H9 (cell line): ENCODE measurements at places on chromosomes 1 and 21. TPM values are rescaled to one million over a fixed set of nuclear protein-coding genes. Genes with fewer than 3 reads are reported as not detected.

Gene RAB25
- total RNA-seq: 42.8 and 43.1 TPM in 2 replicates

Gene SLAMF6
- not detected in 2 replicates for total RNA-seq

Gene GFI1
- 0.11 TPM in 1 of 2 replicates, not detected in the other for total RNA-seq

Gene ELAPOR1
- total RNA-seq: 0.55 and 1.1 TPM in 2 replicates

Gene CD1E
- not detected in 2 replicates for total RNA-seq

Gene SFN
- total RNA-seq: 3.8 and 4.3 TPM in 2 replicates

Gene GJA8
- total RNA-seq: not detected in 2 replicates

Gene ADCY10
- 0.20 TPM in 1 of 2 replicates, not detected in the other for total RNA-seq

Gene UBL4B
- not detected in 2 replicates for total RNA-seq

Gene BMP8A
- 0.52 and 0.94 TPM in 2 replicates for total RNA-seq

Gene TMEM52
- 9.6 and 11.3 TPM in 2 replicates for total RNA-seq

Gene KLF17
- 0.09 TPM in 2 replicates for total RNA-seq

GRCh38 chr1:196295766-196296165, 312.5 kb downstream of the KCNT2 start:
- H3K27ac ChIP-seq: no peak overlapping the region
- no peak overlapping the region for H3K4me3 ChIP-seq

- DNase-seq: no peak
- peak overlapping the region; percentile 18; the same call in 1 of the 2 replicates for H3K4me3 ChIP-seq
- H3K36me3 ChIP-seq: no peaks in the 10 kb centered on the region
- peaks cover 14% of the 10 kb centered on the region; the same call in 1 of the 2 replicates for H3K27me3 ChIP-seq
Observed at GRCh38 chr1:101238031-101238628, 1.3 kb downstream of the S1PR1 start.

DNA sequence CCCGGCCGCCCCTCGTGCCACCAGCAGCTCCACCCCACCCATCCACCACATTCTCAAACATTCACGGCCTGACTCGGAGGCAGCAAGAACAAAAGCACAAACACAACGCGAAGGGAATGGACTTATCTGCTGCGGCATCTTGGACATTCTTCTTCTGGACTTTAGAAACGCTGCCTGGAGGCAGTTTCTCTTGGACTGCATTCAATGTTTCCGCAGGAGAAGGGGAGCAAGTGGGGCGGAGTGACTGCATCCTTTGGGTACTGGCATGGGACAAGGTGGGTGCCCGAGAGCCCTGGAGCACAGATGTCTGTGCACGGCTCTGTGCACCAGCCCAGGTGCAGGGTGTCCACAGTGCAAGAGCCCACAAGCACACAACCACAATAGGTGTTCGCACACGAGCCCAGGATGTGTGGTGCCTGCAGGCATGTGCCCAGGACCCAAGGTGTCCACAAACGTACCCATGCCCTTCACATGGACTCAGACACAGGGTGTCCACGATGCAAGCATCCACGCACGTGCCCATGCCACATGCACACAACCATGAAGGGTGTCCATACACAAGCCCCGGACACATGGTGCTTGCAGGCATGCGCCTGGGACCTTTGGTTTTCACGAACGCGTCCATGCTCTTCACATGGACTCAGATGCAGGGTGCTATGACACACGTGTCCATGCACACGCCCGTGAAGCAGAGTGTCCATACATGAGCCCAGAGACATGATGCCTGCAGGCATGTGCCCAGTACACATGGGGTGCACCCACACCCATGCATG, 53.6 kb downstream of the WNT9A start:
- DNase-seq: peak; percentile 24
- H3K4me3 ChIP-seq: no peak overlapping the region
- no peaks in the 10 kb centered on the region for H3K4me1 ChIP-seq
- no peaks in the 10 kb centered on the region for H3K36me3 ChIP-seq
- H3K27me3 ChIP-seq: no peaks in the 10 kb centered on the region

GRCh38 chr1:178578541-178578940, 65.6 kb downstream of the TEX35 start:
- H3K4me1 ChIP-seq: peaks cover 9% of the 10 kb centered on the region; the same call in 1 of the 2 replicates
- no peaks in the 10 kb centered on the region for H3K27me3 ChIP-seq
- no peak for DNase-seq
- no peak overlapping the region for H3K27ac ChIP-seq
- no peak overlapping the region for H3K4me3 ChIP-seq

DNA sequence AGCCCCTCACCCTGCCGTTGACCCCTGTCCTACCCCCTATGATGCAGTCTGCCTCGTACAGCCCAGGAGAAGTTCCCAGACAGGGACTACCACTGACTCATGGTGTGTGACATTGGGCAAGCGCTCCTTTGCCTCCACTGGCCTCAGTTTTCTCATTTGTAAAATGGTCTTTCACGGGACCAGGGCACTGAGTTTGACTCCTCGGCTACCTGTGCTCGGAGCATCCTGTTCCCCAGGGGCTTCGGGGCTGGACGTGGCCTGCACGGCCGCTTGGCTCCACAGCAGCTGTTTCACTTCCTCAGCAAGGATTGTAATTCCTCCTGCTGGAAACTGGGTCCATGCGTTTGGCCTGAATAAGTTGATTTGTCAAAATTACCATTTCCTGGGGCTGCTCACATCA, 277.3 kb downstream of the MATN1 start:
- peak; percentile 17 for DNase-seq

DNA sequence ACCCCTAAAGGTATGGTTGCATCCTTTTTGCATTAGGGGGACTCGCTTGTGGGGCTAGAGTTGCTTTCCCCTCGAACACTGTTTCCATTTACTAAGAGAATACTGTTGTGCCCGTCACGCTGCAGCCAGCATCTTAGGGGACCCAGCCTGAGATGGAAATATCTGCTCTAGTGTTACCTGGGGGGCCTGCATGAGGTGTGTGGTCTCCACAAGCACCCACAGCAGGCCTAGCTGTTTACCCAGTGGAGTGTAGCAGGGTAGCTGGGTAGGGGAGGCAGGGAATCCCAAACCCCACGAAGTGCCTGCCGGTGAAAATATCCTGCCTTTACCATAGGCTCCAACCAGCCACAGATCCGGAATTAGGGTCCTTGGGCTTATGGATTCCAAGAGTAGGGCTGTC, 303.6 kb downstream of the PTPRU start:
- H3K4me3 ChIP-seq: no peak overlapping the region
- H3K27ac ChIP-seq: no peak overlapping the region
- DNase-seq: no peak
- H3K36me3 ChIP-seq: no peaks in the 10 kb centered on the region
- H3K4me1 ChIP-seq: no peaks in the 10 kb centered on the region
- H3K27me3 ChIP-seq: no peaks in the 10 kb centered on the region

DNA sequence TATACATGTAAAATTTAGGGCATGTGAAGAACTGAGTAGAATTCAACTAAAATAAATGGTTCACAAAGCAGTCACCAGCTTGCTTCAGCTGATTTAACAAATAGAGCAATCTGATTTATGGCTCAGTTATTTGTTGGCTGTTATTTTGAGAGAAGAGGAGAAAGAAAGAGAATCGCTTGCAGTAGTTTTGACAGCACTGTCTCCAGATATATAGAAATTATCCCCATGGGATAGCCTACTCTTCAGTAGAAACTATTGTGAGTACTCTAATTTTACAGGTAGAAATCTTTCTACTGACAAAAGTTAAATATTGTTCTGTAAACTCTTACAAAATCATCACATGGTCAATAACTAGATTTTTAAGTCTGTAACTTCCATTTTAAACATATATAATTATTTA, 1098.2 kb downstream of the MRPL39 start:
- H3K27me3 ChIP-seq: no peaks in the 10 kb centered on the region
- no peak overlapping the region for H3K27ac ChIP-seq
- no peak for DNase-seq
- peaks cover 5% of the 10 kb centered on the region; the same call in 2 of the 3 replicates for H3K36me3 ChIP-seq
- no peaks in the 10 kb centered on the region for H3K4me1 ChIP-seq
- H3K4me3 ChIP-seq: no peak overlapping the region

GRCh38 chr1:54570161-54570560, 22.1 kb downstream of the ACOT11 start:
- H3K27ac ChIP-seq: no peak overlapping the region
- H3K4me1 ChIP-seq: peaks cover 14% of the 10 kb centered on the region; the same call in 1 of the 2 replicates
- no peaks in the 10 kb centered on the region for H3K27me3 ChIP-seq
- no peak for DNase-seq

GRCh38 chr1:153565529-153566374, at the start of gene S100A2:
Gene S100A2, minus strand, starts transcription at chr1:153565844. Its CDS starts 1,967 bp downstream, at chr1:153563877.
- H3K4me3 ChIP-seq: peak within 1 kb of the TSS; percentile 64; the same call in 2 of the 3 replicates
- DNase-seq: no peak

- no peak for DNase-seq
- H3K4me1 ChIP-seq: no peaks in the 10 kb centered on the region
- no peak overlapping the region for H3K4me3 ChIP-seq
Observed at GRCh38 chr1:37069406-37069805, 35.1 kb upstream of the GRIK3 start.

DNA sequence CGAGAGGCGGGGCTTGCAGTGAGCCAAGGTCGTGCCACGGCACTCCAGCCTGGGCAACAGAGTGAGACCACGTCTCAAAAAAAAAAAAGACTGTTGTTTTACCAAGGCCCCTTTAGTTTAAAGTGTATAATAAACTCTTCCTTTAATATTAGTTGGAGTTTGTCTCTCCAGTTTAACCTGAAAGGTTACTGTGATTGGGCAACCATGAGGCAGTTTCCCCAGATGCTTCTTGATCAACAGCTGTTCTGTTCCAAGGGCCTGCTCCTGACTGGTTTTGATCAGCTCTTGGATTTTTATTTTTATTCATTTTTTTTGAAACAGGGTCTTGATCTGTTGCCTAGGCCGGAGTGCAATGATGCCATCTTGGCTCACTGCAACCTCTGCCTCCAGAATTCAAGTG, 18.1 kb upstream of the C2CD2 start:
- no peaks in the 10 kb centered on the region for H3K36me3 ChIP-seq
- no peak overlapping the region for H3K27ac ChIP-seq
- H3K4me1 ChIP-seq: no peaks in the 10 kb centered on the region
- H3K4me3 ChIP-seq: no peak overlapping the region
- H3K27me3 ChIP-seq: no peaks in the 10 kb centered on the region

GRCh38 chr1:42931108-42931539, 27.5 kb downstream of the SLC2A1 start:
- DNase-seq: peak; percentile 79
- no peak overlapping the region for H3K4me3 ChIP-seq
- H3K27ac ChIP-seq: no peak overlapping the region
- no peaks in the 10 kb centered on the region; the same call in 1 of the 2 replicates for H3K4me1 ChIP-seq

- H3K36me3 ChIP-seq: peaks cover 44% of the 10 kb centered on the region; the same call in 2 of the 3 replicates
- no peak for DNase-seq
- no peak overlapping the region for H3K4me3 ChIP-seq
- H3K4me1 ChIP-seq: no peaks in the 10 kb centered on the region
Observed at GRCh38 chr1:113124366-113124765, 51.4 kb downstream of the LRIG2 start.

GRCh38 chr1:226890331-226891108, 20.1 kb downstream of the PSEN2 start:
- no peak for DNase-seq
- H3K4me1 ChIP-seq: no peaks in the 10 kb centered on the region
- H3K27me3 ChIP-seq: no peaks in the 10 kb centered on the region

GRCh38 chr1:8378178-8378577, 60.3 kb downstream of the SLC45A1 start:
- peaks cover 5% of the 10 kb centered on the region; the same call in 1 of the 2 replicates for H3K36me3 ChIP-seq
- peaks cover 3% of the 10 kb centered on the region; the same call in 1 of the 2 replicates for H3K4me1 ChIP-seq
- no peak overlapping the region for H3K27ac ChIP-seq
- no peaks in the 10 kb centered on the region for H3K27me3 ChIP-seq

GRCh38 chr1:63980740-63981407, 207.1 kb downstream of the ROR1 start:
- no peak overlapping the region for H3K27ac ChIP-seq
- no peaks in the 10 kb centered on the region for H3K36me3 ChIP-seq
- H3K27me3 ChIP-seq: no peaks in the 10 kb centered on the region
- H3K4me1 ChIP-seq: peaks cover 4% of the 10 kb centered on the region; the same call in 1 of the 2 replicates
- no peak overlapping the region for H3K4me3 ChIP-seq

DNA sequence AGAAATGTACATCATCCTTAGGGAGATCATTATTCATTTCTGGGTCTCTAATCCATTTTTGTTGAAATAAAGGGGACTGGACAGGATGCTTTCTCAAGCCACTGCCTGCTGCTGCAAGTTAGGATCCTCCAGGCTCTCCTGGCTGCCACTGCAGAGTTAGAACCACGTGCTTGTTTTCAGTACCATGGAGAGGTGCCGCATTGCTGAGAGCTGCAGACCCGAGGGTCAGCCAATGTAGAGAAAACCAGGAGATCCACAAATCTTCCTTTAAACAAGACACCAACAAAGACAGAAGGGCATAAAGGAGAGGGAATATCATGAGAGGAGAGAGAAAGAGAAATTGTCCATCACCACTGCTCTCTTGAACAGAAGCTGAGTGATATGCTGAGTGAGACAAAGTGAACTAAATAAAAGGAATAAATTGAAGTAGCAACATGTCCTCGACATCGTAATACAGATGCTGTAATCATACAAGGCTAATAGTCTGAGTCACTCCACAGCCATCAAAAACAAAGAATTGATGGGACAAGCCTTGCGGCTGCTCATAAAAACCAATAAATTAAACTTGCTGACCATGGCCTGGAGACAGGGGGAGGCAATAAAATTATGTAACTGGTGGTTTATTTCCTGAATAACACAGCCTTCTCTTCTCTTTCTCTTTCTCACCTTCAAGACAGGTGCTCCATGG, 255.7 kb downstream of the OMA1 start:
- peak; percentile 69 for DNase-seq
- H3K4me1 ChIP-seq: no peaks in the 10 kb centered on the region
- no peaks in the 10 kb centered on the region for H3K27me3 ChIP-seq
- H3K4me3 ChIP-seq: no peak overlapping the region
- H3K36me3 ChIP-seq: no peaks in the 10 kb centered on the region

DNA sequence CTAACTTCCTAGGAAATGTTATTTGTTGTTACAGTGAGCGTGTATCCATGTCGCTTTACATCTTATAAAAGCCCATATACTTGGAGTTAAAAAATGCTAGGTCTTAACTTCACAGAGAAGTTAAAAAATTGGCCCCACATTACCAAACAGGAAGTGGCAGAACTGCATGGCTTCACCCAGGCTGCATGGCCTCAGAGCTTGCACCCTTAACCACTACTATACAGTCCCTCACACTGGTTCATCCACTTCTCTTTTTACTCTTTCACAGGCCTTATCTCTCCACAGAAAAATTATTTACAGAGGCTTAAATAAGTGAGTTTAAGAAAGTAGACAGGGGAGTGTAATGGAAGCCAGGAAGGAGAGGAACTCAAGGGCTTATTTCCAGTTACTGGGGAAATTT, 402.5 kb downstream of the HHAT start:
- DNase-seq: no peak
- H3K4me1 ChIP-seq: no peaks in the 10 kb centered on the region
- H3K36me3 ChIP-seq: no peaks in the 10 kb centered on the region
- no peak overlapping the region for H3K4me3 ChIP-seq

- no peak overlapping the region for H3K27ac ChIP-seq
- H3K27me3 ChIP-seq: no peaks in the 10 kb centered on the region
- no peak overlapping the region for H3K4me3 ChIP-seq
- H3K4me1 ChIP-seq: no peaks in the 10 kb centered on the region
- DNase-seq: no peak
Observed at GRCh38 chr1:71037066-71037465, 10.6 kb downstream of the PTGER3 start.
